ENCODE measurements at places on chromosomes 6 and 20. TPM values are rescaled to one million over a fixed set of nuclear protein-coding genes. Genes with fewer than 3 reads are reported as not detected.
A peak's percentile ranks its signal among the peaks of the same experiment; 100 is the strongest.

- no peak for DNase-seq
Observed at GRCh38 chr6:53377793-53378192, 29.0 kb upstream of the ELOVL5 start.

- DNase-seq, result no peak
Observed at GRCh38 chr6:164455835-164456234, 853.6 kb downstream of the C6orf118 start.

DNA sequence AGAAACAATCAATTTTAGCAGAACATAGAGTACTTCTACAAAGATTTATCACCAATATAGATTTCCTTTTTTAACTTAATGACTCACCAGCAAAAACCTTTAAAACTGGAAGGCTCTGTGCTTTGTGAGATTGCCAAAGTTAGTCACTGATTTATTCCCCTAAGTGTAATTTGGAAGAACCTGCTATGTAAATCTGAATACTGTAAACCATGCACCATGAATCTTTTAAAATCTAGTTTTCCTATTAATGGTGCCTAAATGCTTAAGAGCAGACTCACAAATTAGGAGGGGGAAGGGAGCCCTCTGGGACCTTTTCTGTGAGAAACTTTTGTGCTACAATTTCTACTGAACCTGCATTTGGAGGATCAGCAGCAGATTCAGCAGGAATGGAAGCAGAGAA, 57.8 kb upstream of the PNRC1 start:
- no peak for DNase-seq

DNA sequence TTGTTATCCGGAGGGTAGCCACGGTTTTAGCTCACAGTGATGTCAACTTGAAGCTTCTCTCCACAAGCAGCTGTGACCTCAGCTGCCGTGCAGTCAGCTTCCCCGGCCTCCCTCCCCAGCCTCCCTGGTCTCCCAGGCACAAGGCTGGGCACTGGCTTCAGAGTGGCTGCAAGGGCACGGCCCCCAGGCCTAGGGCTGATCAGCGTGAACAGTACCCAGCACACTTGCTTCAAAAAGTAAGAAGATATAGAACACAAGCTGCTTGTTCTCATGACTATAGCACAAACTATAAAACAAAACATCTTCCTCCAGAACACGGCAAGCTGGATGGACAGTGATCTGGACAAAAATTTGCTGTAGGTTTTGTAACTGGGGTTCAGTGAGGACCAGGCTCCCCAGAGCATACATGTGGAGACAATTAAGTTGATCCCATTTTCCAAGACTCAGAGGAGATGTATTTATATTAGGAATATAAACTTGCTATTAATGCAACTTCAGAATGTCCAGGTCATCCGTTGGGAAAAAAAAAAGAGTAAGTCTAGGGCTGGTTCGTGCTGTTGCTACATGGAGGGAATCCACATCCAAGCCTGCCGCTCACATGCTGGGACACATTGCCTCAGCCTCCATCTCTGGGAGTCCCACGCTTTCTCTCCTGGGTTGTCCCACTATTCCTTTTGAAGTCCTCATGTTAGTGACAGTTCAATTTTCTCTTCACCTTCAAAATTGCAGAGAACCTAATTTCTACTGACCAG, 199.4 kb upstream of the THBS2 start:
- DNase-seq, result no peak

DNA sequence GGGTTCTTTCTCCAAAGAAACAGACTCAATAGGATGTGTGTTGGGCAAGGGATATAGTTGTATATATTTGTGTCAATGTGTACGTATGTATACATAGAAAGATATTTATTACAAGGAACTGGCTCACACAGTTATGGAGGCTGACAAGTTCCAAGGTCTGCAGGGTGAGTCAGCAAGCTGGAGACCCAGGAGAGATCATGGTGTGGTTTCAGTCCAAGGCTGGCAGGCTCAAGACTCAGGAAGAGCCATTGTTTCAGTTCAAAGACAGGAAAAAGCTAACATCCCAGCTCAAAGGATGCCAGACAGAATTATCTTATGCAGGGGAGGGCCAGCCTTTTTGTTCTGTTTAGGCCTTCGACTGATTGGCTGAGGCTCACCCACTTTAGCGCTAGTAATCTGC, 89.9 kb upstream of the RALGAPA2 start:
- no peak for DNase-seq

DNA sequence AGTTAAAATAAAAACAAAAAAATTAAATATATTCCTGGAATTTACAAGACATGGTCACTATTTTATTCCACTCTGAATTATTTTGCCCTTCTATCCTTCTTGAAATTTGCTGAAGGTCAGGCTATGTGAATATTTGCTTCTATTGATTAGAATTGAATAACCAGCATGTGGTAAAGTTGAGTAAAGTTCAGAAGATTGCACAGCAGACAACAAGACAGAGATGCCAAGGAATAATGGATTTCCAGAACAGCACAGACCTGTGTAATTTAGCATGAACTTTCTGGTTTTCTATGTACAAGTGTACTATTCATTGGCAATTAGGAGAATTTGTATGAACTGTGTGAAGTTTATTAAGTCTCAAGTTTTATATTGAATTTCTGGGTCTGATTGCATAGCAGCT, 352.4 kb downstream of the TBC1D32 start:
- DNase-seq, result no peak

DNA sequence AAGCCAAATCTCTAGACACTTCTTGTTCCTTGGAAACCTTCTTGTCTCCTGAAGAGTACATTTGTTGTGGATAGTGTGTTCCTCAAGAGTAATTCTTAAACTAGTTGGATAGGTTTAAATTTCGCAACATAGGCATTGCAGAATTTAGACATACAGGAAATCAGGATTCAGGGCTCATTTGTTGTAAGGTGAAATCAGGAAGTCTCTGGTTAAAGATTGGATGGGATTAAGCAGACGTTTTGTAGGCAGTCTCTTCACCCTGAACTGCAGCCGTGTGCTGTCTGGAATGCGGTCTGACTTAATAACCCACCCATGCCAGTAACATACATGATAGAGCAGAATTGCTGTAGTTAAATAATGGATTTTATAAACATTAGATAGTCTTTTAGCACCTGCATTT, 21.7 kb downstream of the HIVEP1 start:
- DNase-seq, result no peak

GRCh38 chr20:51688600-51689244, 79.5 kb downstream of the ATP9A start:
- no peak for DNase-seq

- DNase-seq, result no peak
Observed at GRCh38 chr6:62236784-62237183, 49.2 kb downstream of the KHDRBS2 start.

DNA sequence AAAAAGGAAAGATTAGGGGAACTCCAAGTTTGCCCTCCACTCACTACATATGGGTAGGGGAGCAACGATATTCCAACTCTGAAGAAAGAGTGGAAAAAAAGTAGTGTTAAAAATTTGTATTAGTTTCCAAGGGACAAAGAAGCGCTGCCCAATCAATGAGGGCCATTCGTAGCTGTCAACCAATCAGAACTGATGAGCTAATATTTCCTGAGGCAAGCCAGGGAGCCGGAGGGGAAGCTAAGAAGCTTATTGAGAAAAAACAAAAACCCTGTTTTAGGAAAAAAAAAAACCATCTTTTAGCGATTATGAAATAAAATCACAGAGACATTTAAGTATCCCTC, 59.5 kb downstream of the TRIM38 start:
- DNase-seq, result no peak

DNA sequence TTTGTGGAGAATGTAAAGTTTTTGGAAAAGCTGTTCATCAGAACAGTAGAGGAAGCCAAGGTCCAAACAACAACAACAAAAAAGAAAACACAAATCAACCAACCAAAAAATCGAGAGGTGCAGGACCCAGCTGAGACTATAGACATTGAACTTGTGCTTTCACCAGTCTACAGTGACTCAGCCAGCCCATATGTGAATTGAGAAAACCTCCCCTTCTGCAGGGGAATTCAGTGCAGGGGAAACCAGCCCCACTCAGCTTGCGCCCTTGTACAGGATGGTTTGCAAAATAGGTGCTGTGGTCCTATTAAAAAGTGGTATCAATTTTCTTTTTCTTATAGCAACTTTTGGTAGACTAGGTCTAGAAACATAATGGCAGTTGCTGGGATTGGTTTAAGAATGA, 21.3 kb downstream of the MLIP start:
- DNase-seq, result no peak

GRCh38 chr6:168217880-168218537, 101.6 kb downstream of the DACT2 start:
- no peak for DNase-seq

DNA sequence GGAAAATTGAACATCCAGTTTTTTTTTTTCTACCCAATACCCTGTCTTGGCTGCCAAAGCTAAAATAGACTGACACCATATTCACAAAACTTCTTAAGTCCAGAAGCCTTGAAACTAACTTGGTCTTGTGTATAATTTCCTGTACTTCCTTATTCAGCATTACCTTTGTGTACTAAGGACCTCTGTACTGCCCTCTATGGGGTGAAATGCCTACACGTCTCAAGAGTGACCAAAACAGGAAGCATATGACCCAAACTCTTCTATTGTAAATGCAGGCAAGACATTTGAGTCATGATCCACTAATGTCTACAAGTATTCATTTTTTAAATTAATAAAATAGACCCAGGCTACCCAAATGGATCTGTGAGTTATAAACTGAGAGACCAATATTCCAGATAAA, 50.4 kb downstream of the HMGCLL1 start:
- no peak for DNase-seq

DNA sequence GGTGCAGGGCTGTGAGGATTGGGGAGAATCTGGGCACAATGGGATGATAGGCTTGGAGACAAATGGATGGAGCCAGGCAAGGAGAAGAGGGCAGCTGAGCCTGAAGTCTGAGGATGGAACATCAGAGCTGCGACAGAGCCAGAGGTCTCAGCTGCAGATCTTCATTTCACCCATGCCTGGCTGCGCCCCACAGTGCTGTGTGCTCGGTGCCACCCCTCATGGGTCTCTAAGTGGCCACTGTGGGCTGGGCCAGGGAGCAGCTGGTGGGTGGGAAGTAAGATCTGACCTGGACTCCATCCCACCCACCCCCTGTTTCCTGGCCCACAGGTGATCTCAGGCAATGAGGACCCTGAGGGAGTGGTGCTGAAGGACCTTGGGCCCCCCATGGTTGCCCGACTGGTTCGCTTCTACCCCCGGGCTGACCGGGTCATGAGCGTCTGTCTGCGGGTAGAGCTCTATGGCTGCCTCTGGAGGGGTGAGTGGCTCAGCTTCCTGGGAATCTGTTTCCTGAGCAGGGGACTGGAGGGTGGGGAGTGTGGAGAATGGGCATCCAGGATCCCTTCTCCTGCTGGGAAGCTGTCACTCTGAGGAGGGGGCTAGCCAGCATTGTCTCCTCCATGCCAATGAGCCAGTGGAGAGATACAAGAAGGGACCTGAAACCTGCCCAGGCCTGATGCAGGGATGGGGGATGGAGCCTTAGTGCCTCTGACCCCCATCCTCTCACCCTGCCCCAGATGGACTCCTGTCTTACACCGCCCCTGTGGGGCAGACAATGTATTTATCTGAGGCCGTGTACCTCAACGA, 6.5 kb downstream of the DDR1 start:
- no peak for DNase-seq

- DNase-seq, result no peak
Observed at GRCh38 chr6:78397499-78397898, 469.9 kb upstream of the IRAK1BP1 start.

DNA sequence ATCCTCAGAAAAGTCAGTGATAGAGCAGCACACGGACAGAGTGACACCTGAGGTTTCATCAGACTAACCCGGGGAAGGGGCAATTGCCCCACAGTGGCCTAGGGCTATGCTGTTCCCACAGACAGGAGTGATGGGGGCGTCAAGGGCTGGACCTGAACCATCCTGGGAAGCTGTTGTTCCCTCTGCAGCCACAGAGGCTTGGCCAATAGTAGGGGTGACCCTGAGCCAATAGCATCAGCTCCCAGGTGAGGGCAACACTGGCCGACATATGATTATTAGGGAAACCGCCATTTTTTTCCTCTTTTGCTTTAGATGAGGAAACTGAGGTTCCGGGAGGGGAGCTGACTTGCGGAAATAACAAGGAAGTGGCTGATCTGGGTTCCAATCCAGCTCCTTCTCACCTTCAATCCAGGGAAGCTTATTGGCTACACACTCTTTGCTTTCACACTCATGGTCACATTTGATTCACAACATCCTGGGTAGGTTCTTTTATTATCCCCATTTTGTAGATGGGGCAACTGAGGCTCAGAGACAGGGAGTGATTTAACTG, 126.0 kb downstream of the BMP7 start:
- no peak for DNase-seq

DNA sequence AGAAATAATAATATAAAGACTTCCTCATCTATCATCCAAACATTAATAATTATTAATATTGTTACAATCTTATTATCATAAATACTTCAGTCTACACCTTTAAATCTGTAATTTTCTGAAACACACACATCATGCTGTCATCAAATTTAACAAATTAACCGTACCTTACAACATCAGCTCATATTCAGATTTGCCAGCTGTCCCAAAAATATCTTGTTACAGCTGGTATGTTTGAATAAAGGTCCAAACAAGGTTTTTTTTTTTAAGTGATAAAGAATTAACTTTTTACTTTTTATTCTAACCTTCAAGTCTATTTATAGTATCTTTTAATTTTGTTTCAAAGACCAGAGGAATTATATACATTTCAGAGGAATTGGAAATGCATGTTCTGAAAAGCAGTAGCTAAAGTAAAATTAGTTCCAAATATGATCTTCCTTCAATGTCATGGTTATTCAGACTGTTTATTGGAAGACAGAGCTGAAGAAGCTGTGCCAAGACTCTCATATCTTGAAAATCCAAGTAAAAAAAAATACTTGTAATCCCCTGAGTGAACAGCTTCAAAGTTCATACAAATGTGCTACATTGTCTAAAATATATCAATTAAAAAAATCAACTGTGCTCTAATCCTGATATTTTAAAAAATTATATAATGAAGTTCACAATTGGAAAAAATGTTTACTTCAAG, 161.7 kb upstream of the BMP5 start:
- no peak for DNase-seq

GRCh38 chr6:73309785-73310502, 44.1 kb downstream of the DPPA5 start:
- no peak for DNase-seq

- no peak for DNase-seq
Observed at GRCh38 chr6:78810698-78811097, 56.7 kb upstream of the IRAK1BP1 start.

- peak; percentile 42 for DNase-seq
Observed at GRCh38 chr6:166591961-166592520, 5.6 kb upstream of the RAMACL start.

- DNase-seq, result no peak
Observed at GRCh38 chr6:74939721-74940620, 265.9 kb downstream of the COL12A1 start.

GRCh38 chr6:169707772-169708171, 5.8 kb downstream of the C6orf120 start:
- no peak for DNase-seq

- DNase-seq, result no peak
Observed at GRCh38 chr6:153595903-153596302, 443.1 kb upstream of the OPRM1 start.

The IYD gene
- total RNA-seq, result not detected

The CHRNA4 gene
- not detected for total RNA-seq

The TNFRSF6B gene
- total RNA-seq, result 0.84 TPM

The ALDH5A1 gene
- 6.6 TPM for total RNA-seq

The BTNL2 gene
- not detected for total RNA-seq

The CCNC gene
- 34.6 TPM for total RNA-seq

The ADA gene
- 177 TPM for total RNA-seq

The BMP6 gene
- total RNA-seq, result not detected

The GNRH2 gene
- total RNA-seq, result not detected

The DNMT3B gene
- 2.9 TPM for total RNA-seq

The STX11 gene
- 1.6 TPM for total RNA-seq

The LPA gene
- not detected for total RNA-seq

All from osteocyte (in vitro differentiated cells).